Activated T-helper 1 cell treated with anti-CD3 and anti-CD28 coated beads, Interleukin-12 subunit alpha, Interleukin-12 subunit beta, Interleukin-2, Interleukin-4 antibody, amounts not matched to agents 30 ng/mL and 10 ng/mL and 1 ng/mL, durations not matched to agents 14 hours and 24 hours and 36 hours (primary cell): ENCODE measurements at places on chromosomes 16 and 17. TPM values are rescaled to one million over a fixed set of nuclear protein-coding genes. Genes with fewer than 3 reads are reported as not detected.

GRCh38 chr16:85550953-85551924 is 61.9 kb upstream of the GSE1 start:
- no peak for DNase-seq

DNA sequence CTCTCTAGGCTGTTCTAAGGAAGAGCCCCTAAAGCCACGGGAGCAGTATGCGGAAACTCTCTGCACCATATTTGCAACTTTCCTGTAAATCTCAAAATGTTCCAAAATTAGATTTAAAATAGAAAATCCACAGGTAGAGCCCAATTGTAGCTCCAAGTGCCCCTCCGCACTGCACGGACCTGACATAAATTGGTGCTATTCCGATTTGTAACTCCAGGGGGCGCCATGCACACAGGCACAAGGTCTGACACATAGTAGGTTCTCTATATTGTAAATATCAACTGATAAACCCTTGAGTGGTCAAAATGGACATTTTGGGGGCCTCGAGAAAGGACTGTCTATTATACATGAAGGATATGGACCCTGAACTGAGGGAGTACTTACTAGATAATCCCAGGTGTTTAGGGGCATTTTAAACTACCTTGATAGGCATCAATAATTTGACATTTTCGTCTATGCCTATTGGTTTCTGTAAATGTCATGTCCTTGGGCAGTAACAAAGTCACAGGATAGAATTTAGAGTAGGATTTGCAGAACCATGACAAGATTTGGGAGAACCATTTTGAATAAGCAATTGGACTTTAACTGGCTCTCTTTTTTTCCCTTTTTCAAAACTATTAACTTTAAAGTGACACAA is 36.6 kb upstream of the TMEM132E start:
- peak; percentile 17 for DNase-seq

GRCh38 chr16:30090610-30091331 is 953 bp downstream of the TBX6 start:
- DNase-seq: no peak

GRCh38 chr17:20300436-20300934 is 166.9 kb downstream of the LGALS9B start:
- DNase-seq: no peak

- DNase-seq: no peak
Measured at GRCh38 chr17:49889500-49889899, 41.6 kb upstream of the TAC4 start.

- no peak for DNase-seq
Measured at GRCh38 chr17:75773808-75774470, 8.9 kb upstream of the GALK1 start.

DNA sequence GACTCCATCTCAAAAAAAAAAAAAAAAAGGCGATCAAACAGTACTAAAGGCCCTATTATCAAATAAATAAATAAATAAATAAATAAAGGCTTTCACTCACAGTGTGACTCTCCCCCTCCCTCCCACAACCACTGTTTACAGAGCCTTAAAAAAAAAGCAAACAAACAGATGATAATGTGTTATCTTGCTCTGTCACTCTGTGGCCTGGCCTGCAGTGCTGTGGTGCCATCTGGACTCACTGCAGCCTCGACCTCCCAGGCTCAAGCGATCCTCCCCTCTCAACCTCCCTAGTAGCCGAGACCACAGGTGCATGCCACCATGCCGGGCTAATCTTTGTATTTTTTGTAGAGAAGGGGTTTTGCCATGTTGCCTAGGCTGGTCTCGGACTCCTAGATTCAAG is 8.1 kb upstream of the NAGLU start:
- no peak for DNase-seq

DNA sequence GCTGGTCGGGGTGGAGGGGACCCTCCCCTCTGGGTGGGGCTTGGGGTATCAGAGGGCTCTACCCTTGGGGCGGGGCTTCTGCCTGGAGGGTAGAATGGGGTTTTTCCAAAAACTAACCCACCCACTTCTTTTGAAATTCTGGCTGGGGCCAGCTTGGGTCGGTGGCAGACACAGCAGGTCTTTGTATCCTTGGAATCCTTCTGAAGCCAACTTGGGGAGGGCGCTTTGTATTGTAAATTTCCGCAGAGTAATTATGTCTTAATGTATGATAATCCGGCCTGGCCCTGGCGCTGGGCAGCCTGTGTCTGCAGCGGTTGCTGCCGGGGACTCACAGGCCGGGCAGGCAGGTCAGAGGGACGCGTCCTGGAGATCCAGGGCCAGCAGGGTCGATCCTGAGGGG is 33.9 kb upstream of the GSE1 start:
- DNase-seq: no peak

DNA sequence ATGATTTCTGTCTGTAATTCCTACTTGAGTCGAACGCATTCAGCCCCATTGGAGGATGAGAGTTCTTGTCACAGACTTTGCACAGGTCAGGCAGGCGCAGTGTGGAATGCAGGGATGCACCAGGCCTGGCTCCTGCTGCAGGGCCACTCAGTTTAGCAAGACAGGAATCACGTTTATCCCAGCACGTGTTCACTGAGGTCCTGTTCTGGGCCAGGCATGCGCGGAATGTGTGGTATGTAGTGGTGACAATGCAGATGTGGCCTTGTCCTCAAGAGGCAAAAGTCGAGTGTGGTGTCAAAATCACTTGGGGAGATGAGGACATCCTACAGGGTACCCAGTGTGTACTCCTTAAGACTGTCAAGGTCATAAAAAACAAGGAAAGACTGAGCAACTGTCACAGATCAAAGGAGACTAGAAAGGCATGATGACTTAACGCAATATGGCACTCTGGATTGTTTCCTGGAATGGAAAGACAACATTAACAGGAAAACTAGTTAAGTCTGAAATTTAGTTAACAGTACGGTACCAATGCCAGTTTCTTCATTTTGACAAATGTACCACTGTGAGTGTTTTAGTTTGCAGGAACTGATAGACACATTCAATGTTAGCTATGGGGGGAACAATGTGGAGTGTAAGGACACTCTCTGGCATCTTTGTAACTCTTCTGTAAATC is 121.5 kb upstream of the ADAMTS18 start:
- DNase-seq: no peak

GRCh38 chr17:66724581-66725341 is 110.2 kb upstream of the CACNG5 start:
- no peak for DNase-seq

- no peak for DNase-seq
Measured at GRCh38 chr16:28602529-28602928, 5.7 kb upstream of the SULT1A2 start.

- DNase-seq: no peak
Measured at GRCh38 chr16:57444711-57445110, 2.5 kb downstream of the CIAPIN1 start.

DNA sequence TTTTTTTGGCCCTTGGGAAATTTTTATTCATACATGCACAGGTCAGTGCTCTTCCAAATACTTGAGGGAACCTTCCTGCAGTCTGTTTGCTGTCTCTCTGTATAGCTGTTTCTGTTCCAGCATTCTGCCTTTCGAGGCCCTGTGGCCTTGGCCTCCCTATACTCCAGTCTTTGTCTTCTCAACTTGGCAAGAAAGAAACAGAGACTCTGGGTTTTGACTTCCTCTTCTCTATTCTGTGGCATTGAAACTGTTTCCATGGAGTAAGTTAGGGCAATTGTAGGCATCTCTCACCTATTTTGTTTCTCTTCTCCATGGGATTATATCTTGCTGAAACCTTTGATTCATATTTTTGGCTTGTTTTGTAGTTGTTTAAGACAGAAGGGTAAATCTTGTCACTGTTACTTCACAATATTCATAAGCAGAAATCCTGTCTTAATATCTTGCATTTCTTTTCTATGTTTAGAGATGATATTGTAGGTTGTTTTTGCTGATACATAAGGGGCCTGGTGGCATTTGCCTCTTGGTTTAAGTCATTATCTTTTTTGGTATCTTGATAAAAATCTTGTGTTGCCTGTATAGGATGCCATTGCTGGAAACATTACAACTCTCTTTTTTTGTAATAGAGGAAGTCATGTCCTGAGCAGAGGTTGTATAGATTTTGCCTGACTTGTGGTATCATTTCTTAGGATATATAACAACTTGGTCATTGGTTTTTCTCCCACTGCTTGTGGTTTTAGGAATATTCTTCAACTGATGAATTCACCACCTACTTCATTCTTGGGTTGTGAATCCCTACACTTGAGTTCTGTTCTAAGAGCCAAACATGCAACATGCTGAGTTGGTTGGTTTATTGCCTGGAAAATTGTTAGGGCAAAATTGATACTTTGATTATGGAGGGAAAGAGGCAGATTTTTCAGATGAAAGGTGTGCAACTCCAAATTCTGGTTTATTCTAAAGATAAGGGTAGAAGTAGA is 168.6 kb downstream of the FTO start:
- DNase-seq: no peak

- DNase-seq: no peak
Measured at GRCh38 chr16:50036426-50036825, 11.4 kb downstream of the CNEP1R1 start.

DNA sequence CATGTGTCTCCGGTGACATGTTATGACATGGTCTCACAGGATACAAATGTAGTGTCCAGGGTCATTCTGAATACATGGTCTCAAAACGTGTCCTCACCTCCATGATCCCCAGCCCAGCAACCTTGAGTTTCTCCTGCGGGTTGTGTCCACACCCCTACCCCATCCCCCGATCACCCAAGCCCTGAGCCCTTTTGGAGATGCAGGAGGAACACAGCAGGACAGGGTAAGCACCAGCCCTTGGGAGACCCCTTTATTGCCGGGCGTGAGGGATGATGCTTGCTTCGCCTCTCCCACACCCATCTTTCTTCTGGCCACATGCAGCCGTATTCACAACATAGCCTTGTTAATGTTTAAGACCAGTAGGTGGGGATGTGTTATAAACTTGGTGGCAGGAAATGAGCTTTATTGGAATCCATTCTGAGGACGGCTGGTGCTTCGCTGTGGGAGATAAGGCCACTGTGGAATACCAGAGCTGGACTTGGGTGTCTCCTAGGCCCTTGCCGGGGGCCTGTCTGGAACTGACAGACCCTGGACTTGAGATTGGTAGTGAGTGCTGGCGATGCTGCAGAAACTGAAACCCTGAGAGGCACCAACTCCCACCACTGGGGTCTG is 5.5 kb downstream of the TMEM132E start:
- DNase-seq: no peak

- DNase-seq: no peak
Measured at GRCh38 chr16:8869212-8869987, 594 bp upstream of the CARHSP1 start.

DNA sequence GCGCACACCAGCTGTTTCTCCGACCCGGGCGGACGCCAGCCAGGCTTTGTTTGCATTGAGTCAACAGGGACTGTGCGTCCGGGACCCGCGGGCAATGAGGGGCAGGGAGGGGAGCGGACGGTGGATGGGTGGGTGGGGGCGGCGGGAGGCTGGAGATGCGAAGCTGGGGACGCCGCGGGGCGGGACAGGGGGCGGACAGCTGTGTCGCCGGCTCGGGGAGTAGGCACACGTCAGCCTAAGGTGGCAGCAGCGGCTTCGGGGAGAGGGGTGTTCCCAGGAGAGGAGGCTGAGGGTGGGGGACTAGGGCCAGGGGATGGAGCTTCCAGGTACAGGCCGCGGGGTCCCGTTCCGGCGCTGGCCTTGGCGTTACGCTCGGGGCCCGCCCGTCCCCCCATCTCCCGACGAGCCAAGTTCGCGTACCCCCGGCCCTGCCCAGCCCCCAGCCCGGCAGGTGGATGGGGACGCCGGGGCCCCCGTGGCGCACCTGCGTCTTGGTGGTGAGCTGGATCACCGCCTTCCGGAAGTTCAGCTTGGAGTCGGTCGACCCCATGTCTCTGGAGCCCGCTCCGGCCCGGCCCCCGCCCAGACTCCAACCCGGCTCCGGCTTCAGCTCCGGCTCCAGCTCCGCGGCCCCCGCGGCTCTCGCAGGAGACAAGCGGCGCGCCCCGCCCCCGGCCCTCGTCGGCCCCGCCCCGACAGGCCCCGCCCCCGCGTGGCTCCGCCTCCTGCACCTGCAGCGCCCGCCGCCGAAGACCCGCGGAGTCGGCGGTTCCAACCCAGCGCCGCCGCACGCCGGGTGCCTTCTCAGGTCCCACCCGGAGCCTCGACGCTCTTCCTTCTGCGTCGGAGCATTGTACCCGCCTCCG is at the start of gene HID1:
HID1 (minus strand) TSS at position 653 of the 866 bp plus-strand sequence; CDS start at position 550, 103 bp downstream.
- peak; percentile 54 for DNase-seq

GRCh38 chr16:54657058-54657708 is 273.5 kb upstream of the IRX5 start:
- DNase-seq: no peak

The ABCA6 gene
- not detected in 2 replicates for total RNA-seq

The CTNS gene
- 47.5 and 55.3 TPM in 2 replicates for total RNA-seq

The CDH15 gene
- total RNA-seq: not detected in 2 replicates

The FOXJ1 gene
- total RNA-seq: 0.10 TPM in 1 of 2 replicates, not detected in the other

The HES7 gene
- 0.88 and 1.8 TPM in 2 replicates for total RNA-seq

The TBC1D3G gene
- total RNA-seq: not detected in 2 replicates

The ALOX12 gene
- total RNA-seq: not detected in 2 replicates
